ENCODE measurements at places on chromosomes 2 and 18. TPM values are rescaled to one million over a fixed set of nuclear protein-coding genes. Genes with fewer than 3 reads are reported as not detected.

DNA sequence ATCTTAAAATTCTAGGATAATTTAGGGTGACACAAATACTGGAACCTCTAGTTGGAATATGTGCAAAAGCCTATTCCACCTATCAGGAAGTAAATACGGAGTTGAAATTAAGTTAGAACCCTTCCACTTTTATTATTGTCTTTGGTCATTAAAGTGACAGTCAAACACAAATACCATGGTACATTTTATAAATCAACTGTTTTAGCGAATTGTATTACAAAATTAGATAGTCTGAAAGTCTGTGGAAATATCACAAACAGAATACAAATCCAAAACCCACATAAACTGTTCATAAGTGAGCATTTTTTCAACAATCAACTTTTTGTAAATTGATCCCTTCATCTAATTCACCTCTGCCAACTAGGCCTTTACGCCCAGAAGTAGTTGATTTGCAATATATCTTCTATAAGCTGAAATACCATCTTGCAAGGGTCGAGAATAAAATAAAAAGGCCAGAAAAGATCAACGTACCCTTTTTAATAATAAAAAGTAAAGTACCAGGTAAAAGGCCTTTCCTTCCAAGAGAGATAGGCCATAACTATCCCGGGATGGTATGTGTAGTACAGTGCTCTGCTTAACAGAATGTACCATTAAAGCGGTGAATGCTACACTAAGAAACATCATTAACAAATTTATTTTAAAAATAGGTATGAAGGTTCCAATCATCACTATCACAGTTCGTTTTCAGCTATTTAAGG, 1.3 kb downstream of the USP34 start:
- peaks cover 21% of the 10 kb centered on the region for H3K4me1 ChIP-seq
- DNase-seq, result no peak
- H3K27ac ChIP-seq, result peak overlapping the region; percentile 95
- no peaks in the 10 kb centered on the region for H3K27me3 ChIP-seq

- H3K36me3 ChIP-seq, result peaks cover 2% of the 10 kb centered on the region
- no peak overlapping the region for H3K4me3 ChIP-seq
- no peak for DNase-seq
- no peak overlapping the region for H3K27ac ChIP-seq
Observed at GRCh38 chr2:45789961-45790723, 138.7 kb downstream of the PRKCE start.

- peaks cover 12% of the 10 kb centered on the region for H3K27me3 ChIP-seq
- H3K4me3 ChIP-seq, result no peak overlapping the region
- H3K27ac ChIP-seq, result no peak overlapping the region
Observed at GRCh38 chr2:205323929-205324328, 358.4 kb upstream of the NRP2 start.

- H3K4me3 ChIP-seq, result no peak overlapping the region
- H3K36me3 ChIP-seq, result no peaks in the 10 kb centered on the region
- peaks cover 6% of the 10 kb centered on the region for H3K4me1 ChIP-seq
- no peak for DNase-seq
- no peak overlapping the region for H3K27ac ChIP-seq
- H3K27me3 ChIP-seq, result peaks cover 16% of the 10 kb centered on the region
Observed at GRCh38 chr2:208130712-208131110, 1.1 kb upstream of the CRYGC start.

GRCh38 chr2:157672129-157672528, 43.5 kb upstream of the ACVR1C start:
- DNase-seq, result no peak
- no peaks in the 10 kb centered on the region for H3K36me3 ChIP-seq
- H3K27ac ChIP-seq, result no peak overlapping the region
- H3K4me1 ChIP-seq, result no peaks in the 10 kb centered on the region

GRCh38 chr2:238564286-238564920, 137.7 kb downstream of the ASB1 start:
- no peaks in the 10 kb centered on the region for H3K4me1 ChIP-seq
- H3K27me3 ChIP-seq, result no peaks in the 10 kb centered on the region
- DNase-seq, result no peak
- H3K27ac ChIP-seq, result no peak overlapping the region
- no peak overlapping the region for H3K4me3 ChIP-seq

- H3K4me3 ChIP-seq, result no peak overlapping the region
- no peaks in the 10 kb centered on the region for H3K4me1 ChIP-seq
- no peak overlapping the region for H3K27ac ChIP-seq
- H3K36me3 ChIP-seq, result no peaks in the 10 kb centered on the region
Observed at GRCh38 chr2:66733364-66733999, 298.6 kb downstream of the MEIS1 start.

- no peak for DNase-seq
- no peaks in the 10 kb centered on the region for H3K4me1 ChIP-seq
- H3K27me3 ChIP-seq, result no peaks in the 10 kb centered on the region
- H3K27ac ChIP-seq, result no peak overlapping the region
Observed at GRCh38 chr2:106963156-106963555, 77.2 kb upstream of the ST6GAL2 start.

GRCh38 chr18:45626330-45627203, 11.3 kb downstream of the SLC14A2 start:
- no peak for DNase-seq
- H3K4me1 ChIP-seq, result peaks cover 4% of the 10 kb centered on the region
- H3K36me3 ChIP-seq, result no peaks in the 10 kb centered on the region
- H3K4me3 ChIP-seq, result no peak overlapping the region

- peaks cover 2% of the 10 kb centered on the region for H3K4me1 ChIP-seq
- peak within 1 kb of the TSS; percentile 59 for H3K4me3 ChIP-seq
- H3K27ac ChIP-seq, result no peak within 1 kb of the TSS
- DNase-seq, result peak; percentile 65
- no peaks in the 10 kb centered on the region for H3K36me3 ChIP-seq
- peaks cover 6% of the 10 kb centered on the region for H3K27me3 ChIP-seq
Observed at GRCh38 chr2:79512442-79513401, at the start of gene CTNNA2. CTNNA2 (plus strand) TSS chr2:79513051.

GRCh38 chr2:27083410-27084296, 2.9 kb upstream of the KHK start:
- peak; percentile 57 for DNase-seq
- no peak overlapping the region for H3K27ac ChIP-seq
- no peaks in the 10 kb centered on the region for H3K36me3 ChIP-seq
- peaks cover 37% of the 10 kb centered on the region for H3K4me1 ChIP-seq

DNA sequence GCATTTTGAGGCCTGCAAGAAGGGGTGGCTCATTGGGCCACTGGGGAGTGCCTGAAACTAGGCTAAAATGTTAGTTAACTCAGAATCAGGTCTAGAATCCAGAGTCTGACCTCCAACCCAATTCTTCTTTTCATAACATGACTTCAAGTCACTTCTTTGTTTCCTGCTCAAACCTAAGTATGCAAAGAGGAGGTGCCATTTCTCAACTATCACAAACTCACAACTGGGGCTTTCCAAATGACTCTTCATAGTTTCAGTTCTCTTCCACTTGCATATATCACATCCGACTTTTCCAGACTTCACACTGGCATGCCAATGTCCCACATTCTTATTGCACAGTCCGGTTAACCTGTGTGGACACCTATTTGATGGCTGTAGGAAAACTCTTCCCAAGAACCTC, 211.6 kb downstream of the TCF4 start:
- no peaks in the 10 kb centered on the region for H3K36me3 ChIP-seq
- no peaks in the 10 kb centered on the region for H3K4me1 ChIP-seq
- peaks cover 2% of the 10 kb centered on the region for H3K27me3 ChIP-seq
- no peak overlapping the region for H3K4me3 ChIP-seq
- no peak for DNase-seq

GRCh38 chr18:24019641-24020331, 5.2 kb downstream of the TTC39C start:
- H3K4me1 ChIP-seq, result peaks cover 78% of the 10 kb centered on the region
- peak overlapping the region; percentile 87 for H3K4me3 ChIP-seq
- peak; percentile 91 for DNase-seq
- H3K27ac ChIP-seq, result peak overlapping the region; percentile 94
- H3K36me3 ChIP-seq, result peaks cover 47% of the 10 kb centered on the region
- no peaks in the 10 kb centered on the region for H3K27me3 ChIP-seq

GRCh38 chr18:21194871-21195771, 46.9 kb upstream of the GREB1L start:
- peaks cover 12% of the 10 kb centered on the region for H3K27me3 ChIP-seq
- H3K4me3 ChIP-seq, result no peak overlapping the region
- no peak overlapping the region for H3K27ac ChIP-seq
- DNase-seq, result no peak

DNA sequence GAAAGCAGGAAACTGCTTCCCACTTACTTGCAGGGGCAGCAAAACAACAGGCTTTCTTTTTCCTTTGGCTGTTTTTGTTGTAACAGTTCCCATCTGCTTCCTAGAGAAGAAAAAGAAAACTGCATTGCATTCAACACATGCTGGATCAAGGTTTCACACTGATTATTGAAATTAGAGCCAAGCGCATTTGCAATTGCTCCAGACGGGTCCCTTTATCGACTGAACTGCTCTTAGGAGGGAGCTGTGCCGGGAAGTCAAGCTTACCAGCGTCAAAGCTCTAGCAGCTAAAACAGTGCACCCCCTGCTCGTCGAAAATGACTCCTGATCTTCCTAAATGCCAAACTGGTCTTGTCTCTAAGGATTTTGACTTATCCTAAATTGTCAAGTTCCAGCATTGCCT, 164.0 kb upstream of the SESTD1 start:
- H3K27ac ChIP-seq, result no peak overlapping the region
- no peaks in the 10 kb centered on the region for H3K4me1 ChIP-seq
- peaks cover 41% of the 10 kb centered on the region for H3K27me3 ChIP-seq
- no peaks in the 10 kb centered on the region for H3K36me3 ChIP-seq
- no peak overlapping the region for H3K4me3 ChIP-seq

DNA sequence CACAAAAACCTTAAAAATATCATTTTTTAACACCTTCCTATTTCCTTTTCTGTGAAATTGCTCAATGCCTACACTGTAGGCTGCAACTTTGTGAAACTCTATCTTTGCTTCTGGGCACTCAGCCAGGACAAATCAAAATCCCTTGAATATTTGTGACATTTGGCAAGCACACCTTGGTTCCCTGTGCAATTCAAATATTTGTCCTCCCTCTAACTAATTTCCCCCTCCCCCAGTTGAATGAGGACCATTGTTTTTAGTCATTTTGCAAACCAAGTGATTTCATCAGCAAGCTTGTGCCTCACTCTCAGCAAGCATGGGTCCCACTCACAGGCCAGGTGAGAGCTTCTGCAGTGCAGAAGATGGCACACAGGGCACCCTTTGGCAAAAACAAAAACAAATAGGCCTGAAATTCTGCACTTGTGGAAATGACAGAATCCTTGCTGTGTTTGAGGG, 541.5 kb downstream of the CNTNAP5 start:
- no peaks in the 10 kb centered on the region for H3K4me1 ChIP-seq
- H3K36me3 ChIP-seq, result no peaks in the 10 kb centered on the region
- H3K27me3 ChIP-seq, result no peaks in the 10 kb centered on the region
- H3K27ac ChIP-seq, result no peak overlapping the region
- no peak overlapping the region for H3K4me3 ChIP-seq

GRCh38 chr18:75154259-75154658, 54.7 kb downstream of the PTGR3 start:
- H3K27me3 ChIP-seq, result peaks cover 4% of the 10 kb centered on the region
- H3K4me3 ChIP-seq, result no peak overlapping the region
- H3K4me1 ChIP-seq, result no peaks in the 10 kb centered on the region
- no peak overlapping the region for H3K27ac ChIP-seq

DNA sequence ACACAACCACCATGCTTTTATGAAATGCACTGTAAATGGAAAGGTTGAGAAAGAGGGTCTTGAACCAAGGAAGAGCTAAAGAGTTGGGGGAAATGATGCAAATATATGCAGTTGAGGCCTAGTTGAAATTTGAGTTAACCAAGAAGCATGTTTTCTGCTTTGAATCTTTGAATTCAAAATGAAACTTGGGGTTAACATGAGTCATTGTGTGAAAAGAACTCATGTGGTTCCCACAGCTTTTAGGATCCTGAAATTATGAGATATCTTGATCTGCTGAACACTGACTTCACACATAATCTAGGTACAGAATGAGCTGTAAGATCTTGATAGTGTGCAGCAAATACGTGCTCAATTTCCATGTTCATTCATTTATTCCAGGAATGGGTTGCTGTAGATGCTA, 422.9 kb upstream of the TRIB2 start:
- H3K4me3 ChIP-seq, result peak overlapping the region; percentile 34
- peak overlapping the region; percentile 82 for H3K27ac ChIP-seq
- H3K27me3 ChIP-seq, result peaks cover 10% of the 10 kb centered on the region
- peaks cover 46% of the 10 kb centered on the region for H3K4me1 ChIP-seq

DNA sequence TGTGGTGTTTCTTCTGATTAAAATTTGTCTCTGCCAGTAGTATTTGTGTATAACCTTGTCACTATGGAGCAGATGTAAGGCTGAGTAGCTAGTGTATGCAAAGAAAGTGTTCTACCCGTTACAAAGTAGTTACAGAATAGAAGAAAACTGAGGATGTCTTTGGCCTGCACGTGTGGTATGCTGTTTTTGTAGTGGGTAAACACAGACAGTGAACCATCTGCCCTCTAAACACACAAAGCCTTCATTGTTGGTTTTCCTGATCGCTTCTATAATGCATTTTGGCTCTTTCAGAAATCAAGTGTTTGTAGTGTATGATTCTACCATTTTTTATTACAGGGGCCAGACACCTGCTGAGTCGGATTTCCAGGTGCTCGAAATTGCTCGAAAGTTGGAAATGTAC, 61.5 kb downstream of the FARP2 start:
- DNase-seq, result no peak
- H3K4me1 ChIP-seq, result no peaks in the 10 kb centered on the region
- peaks cover 22% of the 10 kb centered on the region for H3K36me3 ChIP-seq
- no peak overlapping the region for H3K27ac ChIP-seq
- H3K27me3 ChIP-seq, result no peaks in the 10 kb centered on the region
- H3K4me3 ChIP-seq, result no peak overlapping the region

- no peak overlapping the region for H3K4me3 ChIP-seq
- no peak overlapping the region for H3K27ac ChIP-seq
- H3K27me3 ChIP-seq, result no peaks in the 10 kb centered on the region
- H3K36me3 ChIP-seq, result no peaks in the 10 kb centered on the region
Observed at GRCh38 chr2:122203523-122203922, 448.1 kb downstream of the TSN start.

DNA sequence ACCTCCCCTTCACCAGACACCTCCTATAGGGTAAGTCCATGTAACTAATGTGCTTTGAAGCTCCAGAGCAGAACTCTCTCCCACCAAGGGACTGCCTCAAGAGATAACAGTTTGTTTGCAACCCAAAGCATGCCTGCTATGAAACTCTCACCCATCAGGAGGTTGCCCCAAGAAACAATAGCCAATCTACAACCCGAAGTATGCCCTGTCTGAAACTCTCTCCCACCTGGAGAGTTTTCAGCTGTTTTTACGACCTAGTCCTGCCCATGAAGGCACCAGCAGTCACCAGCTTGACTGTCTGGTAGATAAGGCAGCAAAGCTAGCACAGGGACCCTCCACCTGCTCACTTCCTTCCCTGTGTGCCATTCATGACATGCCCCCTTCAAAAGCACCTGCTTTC, 533.9 kb upstream of the CRIM1 start:
- H3K4me3 ChIP-seq, result no peak overlapping the region
- no peak overlapping the region for H3K27ac ChIP-seq
- DNase-seq, result no peak
- H3K27me3 ChIP-seq, result no peaks in the 10 kb centered on the region
- no peaks in the 10 kb centered on the region for H3K36me3 ChIP-seq

CD207 gene
- total RNA-seq, result not detected

NT5DC4 gene
- total RNA-seq, result not detected

FAP gene
- total RNA-seq, result not detected

SAG gene
- total RNA-seq, result not detected

SLC11A1 gene
- 0.19 TPM for total RNA-seq

DPP10 gene
- total RNA-seq, result not detected

FAM228A gene
- not detected for total RNA-seq

EFR3B gene
- total RNA-seq, result 0.12 TPM

VIT gene
- total RNA-seq, result not detected

KRTCAP3 gene
- total RNA-seq, result 4.6 TPM

TTN gene
- total RNA-seq, result 2.8 TPM

G6PC2 gene
- total RNA-seq, result not detected
